ENCODE measurements at places on chromosomes 16 and 17.

GRCh38 chr17:50460831-50461526 is 7.7 kb downstream of the CHAD start:
- no peak for DNase-seq

DNA sequence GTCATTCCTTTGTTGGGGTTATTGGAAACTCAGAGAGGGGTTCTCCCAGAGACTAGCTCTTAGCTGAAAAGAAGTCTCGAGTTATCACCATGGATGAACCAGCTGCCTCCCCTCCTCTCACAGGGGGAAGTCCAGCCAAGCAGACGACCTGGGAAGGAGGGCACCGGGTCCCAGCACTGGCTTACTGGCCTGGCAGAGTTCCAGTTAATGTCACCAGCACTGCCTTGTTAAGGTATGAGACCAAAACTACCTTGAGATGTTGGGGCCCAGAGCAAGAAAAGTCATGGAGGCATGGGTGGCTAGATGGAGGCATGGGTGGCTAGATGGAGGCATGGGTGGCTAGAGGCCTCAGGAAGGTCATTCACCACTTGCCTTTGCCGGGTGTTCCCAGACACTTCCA is 72.4 kb downstream of the WIPI1 start:
- DNase-seq, result no peak

DNA sequence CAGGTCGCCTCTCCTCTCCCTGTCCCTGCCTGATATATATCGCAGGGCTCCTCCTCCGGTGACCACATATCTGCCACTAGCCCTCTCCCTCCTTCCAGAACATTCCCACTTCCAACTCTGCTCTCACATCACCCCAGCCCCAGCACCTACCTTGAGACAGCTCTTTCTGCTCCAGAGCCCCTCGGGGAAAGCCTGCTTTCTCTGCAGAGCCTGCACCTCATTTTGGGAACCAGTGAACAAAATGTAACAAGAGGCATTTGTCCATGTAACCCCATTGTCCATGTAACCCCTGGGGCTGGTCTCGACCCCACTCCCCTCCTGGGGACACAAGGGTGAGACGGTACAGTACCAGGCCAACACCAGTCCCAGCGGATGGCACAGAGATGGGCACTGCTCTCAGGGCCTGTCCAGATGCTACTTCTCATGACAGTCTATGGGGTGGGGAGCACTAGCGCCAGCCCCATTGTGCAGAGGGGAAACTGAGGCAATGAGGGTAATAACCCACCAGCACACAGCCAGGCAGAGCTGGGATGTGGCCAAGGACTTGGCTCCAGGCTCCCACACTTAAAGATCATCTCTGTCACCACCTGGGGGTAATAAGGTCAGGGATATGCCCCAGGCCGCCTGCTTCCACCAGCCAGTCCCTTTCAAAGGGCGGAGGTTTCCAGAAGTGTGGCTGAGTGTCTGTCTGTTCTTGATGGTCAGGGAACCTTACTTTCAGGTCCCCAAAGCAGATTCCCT is 42.9 kb downstream of the TBC1D16 start:
- DNase-seq, result no peak

DNA sequence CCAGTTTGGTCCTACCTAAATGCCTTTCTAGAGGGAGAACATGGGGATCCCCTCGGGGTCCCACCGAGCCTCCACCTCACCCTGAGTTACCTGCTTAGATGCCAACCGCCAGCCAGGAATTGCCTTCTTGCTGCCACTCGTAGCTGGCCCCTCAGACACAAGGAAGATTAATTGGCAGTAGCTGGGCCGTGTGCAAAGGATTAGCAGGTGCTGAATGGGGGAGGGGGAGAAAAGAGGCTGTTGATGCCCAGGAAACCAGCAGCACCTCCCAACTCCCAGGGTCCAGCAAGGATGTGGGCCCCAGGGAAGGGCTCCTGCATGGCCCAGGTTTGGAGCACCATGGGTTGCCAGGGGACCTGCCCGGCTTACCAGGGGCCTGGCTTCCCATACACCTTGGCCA is at the start of gene CNGB1:
TSS of gene CNGB1 (minus strand) at position 159 of the 400 bp plus-strand sequence. CDS start 3,842 bp downstream, outside the sequence.
- DNase-seq, result no peak

DNA sequence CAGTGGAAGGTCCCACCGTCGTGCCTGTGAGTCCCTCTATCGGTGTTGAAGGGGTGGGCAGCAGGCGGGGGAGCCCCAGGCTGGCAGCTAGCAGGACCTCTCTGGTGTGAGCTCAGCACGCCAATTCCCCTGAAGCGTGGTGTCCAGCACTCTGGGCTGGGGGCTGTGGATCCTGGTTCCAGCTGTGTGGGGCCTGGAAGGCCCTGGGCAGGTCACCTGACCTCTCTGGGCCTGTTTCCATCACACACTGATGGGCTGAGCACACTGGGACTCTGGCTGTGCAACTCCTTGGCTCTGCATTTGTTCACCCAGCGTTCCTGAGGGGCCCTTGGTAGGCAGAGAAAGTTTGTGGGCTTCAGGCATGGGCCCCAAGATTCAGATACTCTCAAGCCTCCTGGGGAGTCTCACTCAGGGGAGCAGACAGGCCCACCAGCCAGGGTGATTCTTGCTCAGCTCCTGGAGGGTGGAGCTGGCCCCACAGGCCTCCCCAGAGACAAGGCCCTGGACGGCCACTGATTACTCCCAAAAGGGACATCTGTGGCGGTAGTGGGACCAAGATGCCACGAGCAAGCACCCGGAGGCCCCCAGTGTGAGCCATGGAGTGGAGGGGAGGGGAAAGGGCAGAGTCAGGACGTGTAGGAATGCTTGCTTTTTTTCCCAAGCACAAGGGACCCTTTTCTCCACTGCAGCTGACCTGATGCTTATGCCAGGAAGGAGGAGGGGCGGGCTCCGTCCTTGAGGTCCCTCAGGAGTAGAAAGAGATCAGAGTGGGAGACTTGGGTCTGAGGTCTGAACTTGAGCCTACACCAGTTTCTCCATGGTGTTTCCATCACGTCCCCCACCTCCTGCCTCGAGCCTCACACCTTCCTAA is 8.5 kb downstream of the SCGB1C2 start:
- DNase-seq, result no peak

DNA sequence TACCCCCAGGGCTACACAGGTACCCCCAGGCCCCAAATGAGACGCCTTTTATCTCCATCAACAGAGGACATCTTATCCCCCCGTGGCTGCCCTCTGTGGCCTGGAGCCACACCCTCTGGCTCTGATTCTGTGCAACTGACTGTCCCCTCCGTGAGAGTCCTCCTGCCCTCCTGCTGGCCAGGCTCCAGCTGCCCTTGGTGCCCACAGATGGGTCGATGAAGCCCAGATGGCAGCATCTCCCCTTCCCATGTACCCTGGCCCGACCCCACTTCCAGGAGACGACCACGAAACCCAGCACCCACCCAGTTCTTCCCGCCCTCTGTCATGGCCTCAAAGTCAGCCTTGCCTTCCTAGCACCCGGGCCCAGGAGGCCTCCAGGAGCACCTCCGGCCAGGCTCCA is 9.6 kb upstream of the KRTAP17-1 start:
- DNase-seq, result no peak

DNA sequence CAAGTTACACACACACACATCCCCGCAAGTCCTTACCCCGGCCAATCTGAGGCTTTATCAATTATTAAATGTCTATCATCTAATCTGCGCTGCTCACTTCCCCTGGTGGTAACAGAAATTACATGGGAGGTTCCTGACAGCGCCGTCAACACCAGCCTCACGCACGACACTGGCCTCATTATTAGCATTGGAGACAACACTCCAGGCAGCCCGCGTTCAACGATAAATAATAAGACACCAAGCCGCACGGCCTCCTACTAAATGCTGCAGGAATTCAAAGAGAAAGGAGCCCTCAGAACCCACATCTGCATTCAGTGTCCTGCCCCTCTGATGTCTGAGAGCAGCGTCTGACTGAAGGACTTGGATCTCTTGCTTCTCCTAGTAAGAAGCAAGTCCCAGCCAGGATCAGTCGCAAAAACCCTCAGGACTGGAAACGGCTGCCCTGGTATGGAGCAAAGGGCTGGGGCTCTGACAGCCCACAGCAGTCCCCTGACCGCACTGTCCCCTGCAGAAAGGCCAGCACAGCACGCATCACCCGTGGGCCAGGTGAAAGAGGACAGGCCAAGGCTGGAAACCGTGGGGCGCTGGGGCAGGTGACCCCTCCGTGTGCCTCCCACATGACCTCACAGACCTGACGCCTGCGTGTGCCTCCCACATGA is 7.6 kb upstream of the RPH3AL start:
- no peak for DNase-seq

- DNase-seq, result no peak
These were observed 55.4 kb downstream of the JPH3 start for GRCh38 chr16:87657621-87658192.

DNA sequence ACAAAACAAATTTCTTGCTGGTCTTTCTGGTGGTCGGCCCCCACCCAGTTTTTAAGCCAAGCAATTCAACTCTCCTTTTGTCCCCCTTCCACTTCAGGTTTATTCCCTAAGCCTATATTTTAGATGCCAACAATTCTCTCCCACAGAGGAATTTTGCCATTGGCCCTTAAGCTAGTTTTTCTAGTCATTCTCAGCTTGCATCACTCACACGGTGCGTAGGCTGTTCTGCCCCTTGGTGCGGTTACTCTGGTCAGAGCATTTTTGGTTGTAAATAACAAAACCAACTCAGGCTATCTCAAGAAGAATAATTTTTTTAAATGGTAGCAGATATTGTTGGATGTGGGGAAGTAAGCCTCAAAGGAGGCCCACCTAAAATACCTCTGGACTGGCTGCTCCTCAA is 33.7 kb upstream of the DYNLL2 start:
- DNase-seq, result no peak

GRCh38 chr17:82281076-82281475 is 7.6 kb upstream of the CSNK1D start:
- no peak for DNase-seq

- peak; percentile 71 for DNase-seq
These were observed 224.2 kb downstream of the PARN start for GRCh38 chr16:14405611-14406537.

GRCh38 chr16:68386628-68387027 is 61.7 kb downstream of the SMPD3 start:
- peak; percentile 94 for DNase-seq

DNA sequence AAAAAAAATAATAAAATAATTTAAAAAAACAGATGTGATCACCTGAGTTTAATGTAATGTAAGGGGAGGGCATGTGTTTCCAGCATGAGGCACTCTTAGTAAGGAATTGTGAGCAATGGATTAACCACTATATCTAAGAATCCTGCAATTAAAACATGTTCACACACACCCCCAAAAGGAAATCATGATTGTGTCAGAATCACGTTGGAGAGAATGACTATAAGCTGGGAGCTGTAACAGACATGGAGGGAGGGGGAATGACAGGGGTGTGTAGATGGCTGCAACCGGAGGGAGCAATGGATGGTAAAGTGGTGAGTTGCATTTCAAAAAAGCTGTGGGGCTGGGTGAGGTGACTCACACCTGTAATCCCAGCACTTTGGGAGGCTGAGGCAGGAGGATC is 13.6 kb upstream of the CCL22 start:
- DNase-seq, result no peak

GRCh38 chr17:78313735-78314648 is 45.9 kb downstream of the SOCS3 start:
- peak; percentile 92 for DNase-seq

GRCh38 chr17:78785011-78785662 is 3.1 kb upstream of the CYTH1 start:
- no peak for DNase-seq

GRCh38 chr17:41334385-41335305 is 16.0 kb downstream of the KRT33A start:
- no peak for DNase-seq

DNA sequence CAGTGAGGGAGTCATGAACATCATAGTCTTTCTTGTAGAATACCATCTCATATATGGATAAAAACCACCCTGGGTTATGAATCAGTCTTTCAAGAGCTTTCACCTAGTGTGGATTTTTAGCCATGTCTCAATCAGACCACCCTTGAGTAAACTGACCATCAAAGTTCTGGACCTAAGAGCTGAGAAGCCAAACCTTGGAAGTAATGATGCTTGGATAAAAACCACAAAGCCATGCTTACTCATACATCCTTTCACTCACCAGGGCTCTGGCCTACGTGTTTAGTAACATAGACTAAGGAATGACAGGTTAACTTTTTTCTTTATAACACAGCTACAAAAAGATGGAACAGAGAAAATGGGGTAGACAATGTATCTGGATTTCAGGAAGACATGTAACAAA is 167.2 kb downstream of the STX8 start:
- DNase-seq, result no peak

GRCh38 chr17:72843591-72843990 is 248.9 kb downstream of the SLC39A11 start:
- no peak for DNase-seq

DNA sequence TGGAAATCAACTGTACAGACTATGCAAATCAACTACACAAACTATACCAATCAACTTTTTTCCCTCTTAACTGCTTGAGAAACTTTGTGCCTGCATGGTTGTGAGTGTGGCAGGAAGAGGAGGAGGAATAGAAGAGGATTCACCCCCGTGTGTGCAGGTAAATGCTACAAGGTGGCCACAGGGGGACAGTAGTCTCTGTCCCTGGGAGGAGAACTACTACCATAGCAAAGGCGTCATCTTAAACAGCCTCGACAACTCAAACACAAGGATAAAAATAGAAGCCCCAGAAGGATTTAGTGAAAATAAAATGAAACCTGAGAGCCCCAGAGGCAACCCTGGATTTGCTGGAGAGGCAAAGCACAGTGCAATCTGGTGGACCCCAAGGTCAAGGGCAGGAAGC is 199.5 kb upstream of the DYNLRB2 start:
- DNase-seq, result no peak

DNA sequence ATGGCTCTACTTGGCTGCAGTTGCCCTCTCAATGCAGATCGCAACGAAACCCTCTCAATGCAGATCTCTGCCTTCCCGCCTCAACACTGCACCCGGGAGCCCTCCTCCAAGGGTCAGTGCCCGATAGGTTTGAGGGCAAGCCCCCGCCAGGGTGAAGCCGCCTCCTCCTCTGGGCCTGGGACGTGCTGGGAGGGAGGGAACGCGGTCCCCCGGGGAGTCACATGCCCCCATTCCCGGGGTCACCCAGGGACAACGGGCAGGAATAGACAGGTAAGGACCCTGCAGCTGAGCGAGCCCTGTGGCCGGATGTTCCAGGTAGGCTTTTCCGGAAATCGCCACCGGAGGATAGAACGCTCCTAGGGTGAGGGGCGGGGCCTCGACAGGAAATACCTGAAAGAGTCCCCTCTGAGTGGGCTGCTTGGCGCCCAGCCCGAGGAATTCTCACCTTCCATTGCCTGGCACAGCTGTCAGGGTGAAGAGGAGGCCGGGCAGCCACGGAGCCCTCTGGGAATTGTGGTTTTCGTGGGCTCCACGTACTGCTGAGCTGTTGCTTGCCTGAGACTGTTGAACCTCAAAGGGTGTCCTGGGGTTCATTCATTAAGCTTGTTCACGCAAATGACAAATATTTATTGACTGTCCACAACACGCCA is 12.8 kb downstream of the ZNF174 start:
- no peak for DNase-seq

GRCh38 chr16:68131813-68132706 is 46.9 kb downstream of the NFATC3 start:
- no peak for DNase-seq

GRCh38 chr17:34153991-34154390 is 101.1 kb upstream of the CCL2 start:
- no peak for DNase-seq

Data from transverse colon (tissue), 4 donors.